Activated T-helper 17 cell treated with anti-CD3 and anti-CD28 coated beads, Interleukin-2, amount 50 U/mL, for 72 hours (primary cell): ENCODE measurements at places on chromosomes 6 and 20. TPM values are rescaled to one million over a fixed set of nuclear protein-coding genes. Genes with fewer than 3 reads are reported as not detected.

DNA sequence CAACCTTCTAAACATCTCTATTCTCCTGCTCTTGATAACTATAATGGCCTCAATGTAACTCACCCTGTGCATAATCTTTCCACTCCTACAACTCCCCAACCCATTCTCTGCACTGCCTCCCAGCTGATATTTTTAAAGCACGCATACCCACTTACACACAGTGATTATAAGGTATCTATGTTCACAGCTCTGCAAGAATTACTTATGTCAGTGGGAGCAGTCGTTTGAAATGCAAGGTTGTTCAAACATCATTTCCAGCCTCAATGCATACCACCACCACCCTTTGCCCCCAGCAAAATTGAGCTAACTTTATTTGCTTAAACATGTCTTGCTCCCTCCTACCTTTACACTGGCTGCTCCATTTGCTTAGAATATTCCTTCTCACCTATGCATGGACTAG lies 506.0 kb downstream of the RFPL4B start:
- H3K4me1 ChIP-seq, result no peaks in the 10 kb centered on the region
- H3K27ac ChIP-seq, result no peak overlapping the region
- H3K36me3 ChIP-seq, result no peaks in the 10 kb centered on the region

The OR2H1 gene
- not detected for total RNA-seq

The C6orf52 gene
- not detected for total RNA-seq

DNA sequence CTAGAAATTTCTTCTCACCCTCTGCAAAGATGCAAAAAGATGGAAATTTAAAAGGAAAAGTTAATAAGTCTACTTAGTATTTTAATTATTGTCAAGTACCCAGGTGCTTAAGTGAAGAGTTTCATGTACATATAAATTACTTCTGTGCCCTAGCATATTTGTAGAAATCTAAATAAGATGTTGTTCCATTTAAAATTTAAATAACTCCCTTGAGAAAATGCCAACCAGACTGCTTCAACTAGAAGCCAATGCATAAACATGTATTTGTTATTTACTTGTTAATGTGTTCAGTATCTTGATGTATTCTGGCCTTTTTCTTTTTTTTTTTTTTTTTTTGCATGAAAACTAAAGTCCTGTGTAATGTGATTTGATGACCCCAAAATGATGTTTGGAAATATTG lies 6.3 kb upstream of the TMEM244 start:
- no peak for ATAC-seq
- H3K36me3 ChIP-seq, result no peaks in the 10 kb centered on the region
- H3K27ac ChIP-seq, result no peak overlapping the region
- H3K4me3 ChIP-seq, result no peak overlapping the region

DNA sequence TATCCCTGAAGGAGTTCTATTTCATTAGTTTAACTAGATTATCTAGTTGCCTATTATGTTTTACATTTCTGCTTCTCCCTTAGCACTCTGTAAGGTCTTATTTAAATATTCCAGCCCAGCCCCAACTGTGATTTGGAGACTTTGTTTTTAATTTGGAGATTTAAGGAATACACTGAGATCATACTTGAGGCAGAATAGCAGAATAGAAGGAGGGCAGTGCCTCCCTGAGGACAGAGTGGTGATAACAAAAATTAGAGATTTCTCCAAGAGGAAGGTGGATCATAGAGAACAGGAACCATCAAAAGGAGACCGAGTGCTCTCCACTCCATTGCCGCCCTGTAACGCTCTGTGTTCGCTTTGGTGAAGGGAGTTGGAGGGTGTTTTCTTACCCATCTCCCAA lies 14.8 kb upstream of the CD164 start:
- no peaks in the 10 kb centered on the region for H3K27me3 ChIP-seq
- no peak for ATAC-seq
- H3K27ac ChIP-seq, result no peak overlapping the region
- no peaks in the 10 kb centered on the region for H3K4me1 ChIP-seq
- H3K4me3 ChIP-seq, result no peak overlapping the region

The ANGPT4 gene
- total RNA-seq, result 0.06 TPM
